ENCODE measurements at places on chromosomes 2 and 18.

GRCh38 chr2:165144315-165144714 is 59.5 kb downstream of the SCN3A start:
- no peak for DNase-seq

GRCh38 chr2:202042444-202042843 is 8.8 kb downstream of the FZD7 start:
- no peak for DNase-seq

- no peak for DNase-seq
These were observed 1218.8 kb upstream of the LRRTM1 start for GRCh38 chr2:81523344-81523743.

DNA sequence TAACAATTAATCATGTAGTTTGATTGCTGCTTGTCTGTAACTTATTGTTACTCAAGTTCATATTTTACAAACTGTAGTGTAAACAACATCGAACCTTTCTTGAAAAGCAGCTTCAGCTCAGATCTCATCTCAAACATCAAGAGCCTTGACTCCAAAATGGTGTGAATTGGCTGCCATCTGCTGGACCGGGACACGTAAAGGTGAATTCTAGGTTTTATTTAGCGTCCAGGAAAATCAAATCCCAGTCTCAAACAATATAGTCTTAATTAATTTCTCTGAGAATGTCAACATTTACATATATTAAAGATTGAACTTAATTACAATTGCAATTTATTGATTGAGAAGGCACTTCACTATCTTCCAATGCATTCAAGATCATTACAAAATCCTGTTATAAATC is 453.0 kb downstream of the GALR1 start:
- no peak for DNase-seq

DNA sequence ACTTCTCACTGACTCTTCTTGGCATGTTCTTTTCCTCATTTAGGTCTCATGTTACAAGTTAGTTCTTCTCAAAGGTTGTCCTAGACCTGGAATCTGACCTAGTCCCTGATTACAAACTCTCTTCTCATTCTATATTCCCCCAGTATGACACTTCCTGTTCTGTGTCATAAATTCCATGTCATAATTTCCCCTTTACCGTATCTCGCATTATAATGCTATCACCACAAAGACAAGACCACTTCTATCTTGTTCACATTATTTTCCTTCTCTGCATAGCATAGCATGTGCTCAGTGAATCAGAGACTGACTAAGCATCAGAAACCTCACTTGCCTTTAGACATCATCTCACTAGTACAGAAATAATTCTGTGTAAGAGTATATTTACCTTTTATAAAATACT is 63.6 kb upstream of the CAVIN2 start:
- DNase-seq = no peak

DNA sequence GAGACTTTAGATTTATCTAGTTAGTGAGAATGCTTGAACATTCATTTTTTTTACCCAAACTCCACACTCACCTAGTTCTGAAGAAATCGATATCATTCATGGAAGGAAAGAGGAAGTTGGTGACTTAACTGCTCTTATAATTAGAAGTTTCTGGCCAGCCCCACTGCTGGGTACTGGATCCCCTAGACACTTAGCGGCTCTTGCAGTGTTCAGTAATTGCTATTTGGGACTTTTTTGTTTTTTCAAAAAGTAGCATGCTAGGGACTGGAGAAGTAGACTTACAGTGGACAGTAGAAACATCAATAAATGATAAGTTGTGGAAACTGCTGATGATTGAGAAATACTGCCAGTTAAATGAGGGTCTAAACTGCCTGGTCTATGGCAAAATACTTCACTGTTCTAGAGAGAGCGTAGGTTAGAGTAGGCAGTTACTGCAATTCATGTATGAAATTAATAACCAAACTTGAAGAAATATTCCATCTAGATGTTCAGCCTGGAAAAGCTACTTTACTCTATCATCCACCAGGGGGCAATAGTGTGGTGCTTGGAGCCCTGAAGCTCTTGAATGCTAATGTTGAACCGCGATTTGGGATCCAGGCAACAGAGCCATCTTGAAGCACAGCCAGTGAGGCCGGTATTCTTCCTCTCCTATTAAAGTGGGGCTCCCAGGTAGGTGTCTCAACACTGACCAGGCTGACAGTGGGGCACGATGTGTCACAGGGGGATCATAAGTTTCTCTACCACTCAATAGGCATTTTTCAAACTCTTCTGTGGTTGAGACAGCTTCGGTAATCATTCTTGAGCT is 146.1 kb upstream of the SESTD1 start:
- no peak for DNase-seq

DNA sequence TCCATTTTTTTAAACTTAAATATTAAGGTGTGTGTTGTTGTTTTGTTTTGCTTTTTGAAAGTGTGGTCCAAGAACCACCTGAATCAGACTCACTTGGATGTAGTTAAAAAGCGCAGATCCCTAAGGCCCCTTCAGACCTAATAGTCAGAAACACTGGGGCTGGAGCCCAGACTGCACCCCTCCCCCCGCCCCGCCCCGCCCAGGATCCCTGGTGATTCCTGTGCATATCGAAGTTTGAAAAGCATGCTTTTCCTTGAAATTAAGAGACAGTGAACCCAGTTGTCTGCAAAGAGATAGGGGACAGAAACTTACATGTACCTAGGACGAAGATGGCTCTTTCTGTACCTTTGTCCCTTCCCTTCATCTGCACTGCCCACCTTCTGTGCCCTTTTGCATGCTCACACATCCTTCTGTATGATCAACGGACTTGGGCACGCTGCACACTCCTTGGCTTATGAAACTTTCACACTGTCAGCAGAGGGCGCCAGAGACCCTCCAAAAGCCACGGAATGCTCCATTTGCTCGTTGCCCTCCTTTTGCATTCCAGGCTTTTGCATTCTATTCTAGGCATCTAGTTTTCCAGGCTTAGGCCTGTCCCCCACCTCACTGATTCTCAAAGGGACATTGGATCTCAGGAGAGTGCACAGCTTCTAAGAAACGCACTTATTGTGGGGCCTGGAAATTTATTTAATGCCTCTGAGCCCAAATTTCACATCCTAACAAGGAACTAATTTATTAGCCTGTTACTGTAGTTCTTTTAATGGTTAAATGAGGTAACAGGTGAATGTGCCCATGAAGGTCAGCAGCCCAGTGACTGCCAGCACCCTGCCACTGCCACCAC is 32.8 kb upstream of the SLC14A1 start:
- DNase-seq = peak; percentile 73

GRCh38 chr2:66532972-66533868 is 98.3 kb downstream of the MEIS1 start:
- no peak for DNase-seq

DNA sequence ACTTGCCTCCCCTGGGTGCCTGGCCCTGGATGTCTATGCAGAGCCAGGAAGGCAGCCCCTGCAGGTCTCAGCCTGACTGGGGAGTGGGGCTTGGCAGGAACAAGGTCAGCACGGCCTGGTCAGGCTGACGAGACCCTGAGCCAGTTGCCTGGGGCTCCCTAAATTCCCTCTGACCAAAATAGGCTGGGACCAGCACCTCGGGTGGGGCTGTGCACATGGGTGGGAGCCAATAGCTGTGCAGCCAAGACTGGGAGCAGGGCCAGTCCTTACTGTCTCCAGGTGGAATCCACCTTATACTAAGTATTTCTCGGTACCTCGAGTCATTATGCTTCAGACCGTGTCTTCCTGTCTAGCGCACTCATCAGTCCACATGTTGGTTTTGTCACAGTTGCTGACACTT is 11.4 kb upstream of the IL1R2 start:
- no peak for DNase-seq

GRCh38 chr2:220277445-220277975 is 650.1 kb downstream of the SLC4A3 start:
- no peak for DNase-seq

GRCh38 chr18:59520562-59521355 is 161.7 kb upstream of the LMAN1 start:
- no peak for DNase-seq

- DNase-seq = no peak
These were observed 1317.7 kb upstream of the ACVR2A start for GRCh38 chr2:146527166-146527565.

DNA sequence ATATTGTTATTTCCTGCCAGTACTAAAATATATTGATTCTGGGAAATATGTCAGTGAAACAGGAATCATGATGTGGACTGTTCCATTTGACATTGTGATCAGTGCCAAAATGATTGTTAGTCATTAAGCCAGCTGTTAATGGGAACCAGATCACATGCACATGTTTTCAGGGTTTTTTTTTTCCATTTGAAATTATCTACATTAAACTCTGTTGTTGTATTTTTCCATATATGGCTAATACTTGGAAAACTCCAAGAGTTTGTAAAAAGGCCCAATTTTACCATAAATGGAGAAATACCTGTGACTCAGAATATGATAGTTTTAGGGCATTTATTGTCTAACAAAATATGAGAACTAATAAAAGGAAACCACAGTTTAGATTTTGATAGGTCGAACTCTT is 13.4 kb downstream of the ITGAV start:
- no peak for DNase-seq

DNA sequence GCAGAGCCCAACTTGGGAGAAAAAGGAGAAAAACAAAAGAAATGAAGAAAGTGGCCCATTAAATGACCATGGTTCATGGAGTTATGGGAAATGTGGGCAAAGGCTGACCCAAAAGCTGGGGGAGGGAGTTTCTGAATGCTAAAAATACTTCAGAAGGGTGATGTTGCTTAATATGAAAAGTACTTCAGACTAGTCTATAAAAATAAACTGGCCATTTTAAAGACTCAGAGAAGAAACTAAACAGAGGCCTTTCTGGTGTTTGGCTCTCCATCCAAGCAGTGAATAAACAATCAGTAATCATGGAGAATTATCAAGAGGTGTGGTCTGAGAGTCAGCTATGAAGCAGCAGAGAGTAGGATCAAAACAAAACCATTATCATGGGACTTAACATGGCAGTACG is 160.8 kb upstream of the MAPRE2 start:
- no peak for DNase-seq

GRCh38 chr2:190947711-190948251 is 66.2 kb downstream of the STAT1 start:
- DNase-seq = no peak

DNA sequence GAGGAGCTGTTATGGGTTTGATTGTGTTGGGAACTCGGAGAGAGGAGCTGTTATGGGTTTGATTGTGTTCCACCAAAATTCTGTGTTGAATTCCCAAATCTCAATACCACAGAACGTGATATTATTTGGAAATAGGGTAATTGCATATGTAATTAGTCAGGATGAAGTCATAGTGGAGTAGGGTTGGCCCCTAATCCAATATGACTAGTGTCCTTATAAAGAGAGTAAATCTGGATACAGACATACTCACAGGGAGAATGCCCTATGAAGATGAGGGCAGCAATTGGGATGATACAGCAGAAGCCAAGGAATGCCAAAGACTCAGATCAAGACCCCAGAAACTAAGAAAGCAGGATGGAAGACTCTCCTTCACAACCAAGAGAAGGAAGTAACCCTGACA is 1023.2 kb upstream of the ZEB2 start:
- DNase-seq = no peak

DNA sequence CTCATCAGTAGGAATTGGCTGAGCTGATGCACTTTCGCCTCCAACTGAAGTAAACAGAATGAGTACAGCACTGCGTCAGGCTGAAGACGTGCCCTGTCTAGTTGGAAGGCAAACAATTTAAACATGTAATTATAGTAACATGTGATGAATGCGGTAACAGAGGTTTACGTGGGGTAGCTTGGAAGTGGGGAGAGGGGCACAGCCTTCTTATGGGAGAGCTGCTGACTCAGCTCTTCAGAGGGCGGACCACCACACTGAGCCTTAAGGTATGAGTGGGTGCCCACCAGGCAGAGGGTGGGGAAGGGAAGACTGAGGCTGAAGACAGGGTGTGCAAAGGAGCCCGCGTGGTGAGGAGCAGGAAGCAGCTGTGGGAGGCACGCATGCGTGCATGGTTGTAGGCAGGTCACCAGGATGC is 6.2 kb upstream of the EHD3 start:
- no peak for DNase-seq

DNA sequence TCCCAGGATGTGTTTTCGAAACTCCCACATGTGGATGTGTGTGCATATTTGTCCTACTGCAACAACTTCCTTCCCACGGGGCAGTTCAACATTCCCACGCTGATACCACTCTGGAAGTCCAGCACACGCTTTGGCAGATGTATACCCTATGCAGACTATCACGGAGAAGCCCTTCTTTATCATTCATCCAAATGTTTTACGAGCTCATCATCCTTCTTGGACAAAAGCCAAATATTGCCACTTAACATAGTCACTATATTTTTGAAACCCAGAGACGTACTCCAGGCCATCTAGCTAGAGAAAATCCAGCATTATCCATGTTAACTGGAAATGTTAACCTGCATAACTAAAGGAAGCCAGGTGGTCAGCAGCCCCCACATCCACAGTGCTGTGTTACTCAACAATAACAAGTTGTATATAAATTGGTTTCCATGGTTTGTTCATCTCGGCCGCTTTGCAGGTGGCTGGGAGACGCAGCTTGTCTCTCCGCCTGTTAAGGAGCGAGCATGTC is 131.5 kb downstream of the ZNF532 start:
- DNase-seq = no peak

DNA sequence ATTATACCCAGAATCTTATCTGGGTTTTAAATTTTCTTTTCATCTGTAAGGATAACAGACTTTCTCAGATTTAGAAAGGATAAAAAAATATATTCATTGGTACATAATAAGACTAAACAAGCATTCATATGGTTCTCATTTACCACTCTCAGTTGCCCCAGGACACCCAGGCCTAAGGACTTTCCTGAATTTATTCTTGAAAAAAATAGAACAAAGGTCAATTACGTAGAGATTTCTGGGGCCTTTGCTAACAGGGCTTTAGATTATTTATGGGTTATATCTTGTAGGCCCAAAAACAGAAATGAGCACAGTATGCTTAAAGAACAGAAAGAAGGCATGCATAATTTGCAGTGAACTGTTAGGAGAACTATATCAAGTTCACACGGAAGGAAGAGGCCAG is 269.0 kb upstream of the COL3A1 start:
- no peak for DNase-seq

DNA sequence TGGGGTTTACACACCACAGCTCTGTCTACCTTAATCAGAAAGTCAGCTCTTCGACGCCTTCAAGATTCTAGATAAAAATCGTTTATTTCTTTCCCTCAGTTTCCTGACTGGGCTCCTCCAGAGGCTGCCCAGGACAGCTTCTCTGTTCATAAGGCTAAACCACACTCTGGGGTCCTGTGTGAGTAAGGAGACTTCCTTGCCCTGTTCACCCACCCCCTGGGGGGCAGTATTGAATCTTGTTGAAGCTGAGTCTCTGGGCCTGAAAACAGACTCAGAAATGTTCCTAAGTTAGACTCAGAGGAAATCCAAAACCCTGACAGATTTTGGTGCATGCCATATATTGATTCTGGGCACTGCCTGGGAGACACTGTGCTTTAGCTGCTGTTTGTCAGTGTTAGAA is 43.0 kb downstream of the G6PC2 start:
- DNase-seq = no peak

GRCh38 chr2:68465081-68465916 is 1.8 kb downstream of the FBXO48 start:
- peak; percentile 25 for DNase-seq

GRCh38 chr2:42934580-42935186 is 142.3 kb upstream of the HAAO start:
- no peak for DNase-seq
